ENCODE measurements at places on chromosomes 5 and 9.
A peak's percentile ranks its signal among the peaks of the same experiment; 100 is the strongest.

DNA sequence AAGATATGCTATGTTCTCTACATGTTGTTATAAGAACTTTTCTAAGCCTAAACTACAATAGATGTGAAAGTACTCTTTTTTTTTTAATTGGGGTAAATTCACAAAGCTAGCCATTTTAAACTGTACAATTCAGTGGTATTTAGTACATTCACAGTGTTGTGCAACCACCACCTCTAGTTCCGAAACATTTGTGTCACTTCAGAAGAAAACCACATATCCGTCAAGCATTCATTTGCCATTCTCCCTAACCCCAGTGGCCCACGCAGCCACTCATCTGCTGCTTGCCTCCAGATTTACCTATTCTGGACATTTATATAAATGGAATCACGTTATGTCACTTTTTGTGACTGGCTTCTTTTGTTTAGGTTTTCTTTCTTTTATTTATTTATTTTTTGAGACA, 43.1 kb downstream of the SPTAN1 start:
- DNase-seq, result no peak

- no peak for DNase-seq
Observed at GRCh38 chr9:129440435-129441186, 180.3 kb downstream of the C9orf50 start.

- DNase-seq, result peak; percentile 32
Observed at GRCh38 chr5:59358005-59358861, 535.3 kb downstream of the PDE4D start.

GRCh38 chr5:77621440-77621839, 17.1 kb downstream of the OTP start:
- no peak for DNase-seq

DNA sequence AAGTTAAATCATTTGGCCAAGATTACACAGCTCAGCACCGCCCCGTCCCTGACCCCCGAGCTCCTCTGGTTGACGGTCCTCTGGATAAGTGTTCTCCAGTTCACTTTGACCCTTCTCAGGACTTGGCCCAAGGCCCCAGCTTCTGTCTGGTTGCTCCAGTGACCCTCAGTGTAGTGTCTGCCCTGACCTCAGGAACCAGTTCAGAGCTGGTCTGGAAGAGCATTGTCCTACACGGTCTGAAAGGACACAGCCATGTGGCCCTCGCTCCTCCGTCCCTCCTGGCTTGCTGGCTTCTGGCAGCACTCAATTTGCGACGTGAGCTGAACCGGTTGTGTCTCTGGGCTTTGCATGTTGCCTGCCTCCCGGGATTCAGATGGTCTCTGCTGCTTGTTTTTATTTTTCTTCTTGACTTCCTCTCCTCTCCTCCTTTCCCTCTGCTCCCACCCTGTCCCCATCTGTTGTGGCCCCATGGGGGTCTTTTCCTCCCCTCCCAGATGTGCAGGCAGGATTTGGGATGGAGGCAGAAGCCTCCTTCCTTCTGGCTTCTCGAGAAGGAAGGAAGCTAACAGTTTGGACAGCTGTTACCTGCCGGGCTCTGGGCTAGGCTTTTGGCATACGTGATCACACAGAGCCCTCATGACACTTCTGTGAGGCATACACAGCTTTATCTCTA, 72.0 kb downstream of the PPARGC1B start:
- no peak for DNase-seq

DNA sequence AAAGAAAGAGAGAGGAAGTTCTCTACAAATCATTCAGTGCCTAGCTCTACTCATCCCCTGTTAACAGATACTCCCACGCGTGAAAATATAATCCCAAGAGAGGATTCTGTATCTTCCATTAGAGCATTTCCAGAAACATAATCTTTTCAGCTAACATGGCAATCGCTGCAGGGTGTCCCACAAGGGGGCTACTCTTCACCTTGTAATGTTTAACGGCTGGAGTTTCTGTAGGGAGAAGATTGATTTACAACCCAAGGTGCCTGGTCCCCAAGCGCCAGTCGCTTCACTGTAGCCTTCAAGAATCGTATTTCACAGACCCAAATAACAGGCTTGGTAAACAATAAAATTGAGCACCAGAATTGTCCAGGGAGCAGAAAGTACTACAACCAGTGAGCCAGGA, 318.7 kb downstream of the TLE1 start:
- no peak for DNase-seq

GRCh38 chr5:51961154-51961562, 577.9 kb downstream of the ISL1 start:
- DNase-seq, result no peak

DNA sequence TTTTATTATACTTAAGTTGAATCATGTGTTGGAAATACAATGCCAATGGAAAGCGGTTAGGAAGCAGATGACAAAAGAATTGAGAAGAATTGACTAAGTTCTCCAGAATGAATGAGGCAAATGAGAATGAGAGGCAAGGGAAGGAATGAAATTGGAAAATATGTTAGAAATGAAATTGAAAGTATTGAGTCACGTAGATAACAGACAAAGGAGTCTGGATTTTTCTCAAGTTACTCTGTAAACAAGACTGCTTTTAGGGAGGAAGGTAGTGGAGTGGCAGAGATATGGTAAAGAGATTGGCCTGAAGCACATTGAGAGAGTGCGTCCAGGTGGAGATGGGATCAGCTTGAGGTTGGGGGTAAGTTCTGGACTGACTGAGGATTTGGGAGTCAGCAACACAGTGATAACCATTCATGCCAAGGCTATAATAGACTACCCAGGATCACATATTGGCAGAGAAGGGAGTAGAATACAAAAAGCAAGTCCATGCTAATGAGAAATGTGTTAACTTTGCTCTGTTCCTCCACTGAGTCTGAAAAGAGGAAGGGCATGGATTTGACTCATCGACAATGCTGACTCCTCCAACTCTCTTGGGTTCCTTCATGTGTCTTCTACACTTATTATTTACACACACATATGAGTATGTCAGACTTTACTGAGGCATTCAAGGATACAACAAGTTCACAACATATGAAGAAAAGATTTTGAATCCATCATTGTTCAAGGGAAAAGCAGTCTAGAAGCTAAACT, 814.2 kb upstream of the ZNF608 start:
- DNase-seq, result no peak

GRCh38 chr9:35827486-35827885, 1.0 kb downstream of the FAM221B start:
- DNase-seq, result no peak

DNA sequence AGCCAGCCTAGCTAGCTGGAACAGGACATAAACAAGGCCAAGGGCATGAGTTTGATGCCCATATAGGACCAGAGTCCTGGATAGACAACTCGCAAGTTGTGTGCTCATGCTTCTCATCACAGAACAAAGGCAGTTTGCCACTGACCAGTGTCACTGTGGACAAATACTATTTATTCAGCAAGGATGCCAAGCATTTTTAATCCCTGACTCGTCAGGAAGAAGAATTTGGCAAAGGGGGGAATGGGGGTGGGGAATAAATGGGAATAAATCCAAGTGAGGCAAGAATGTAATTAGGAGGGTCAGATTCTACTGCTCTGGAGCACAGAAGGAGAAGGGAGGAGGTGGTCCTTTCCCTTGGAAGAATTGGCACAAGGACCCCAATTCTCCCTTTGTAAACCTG, 46.8 kb upstream of the ANKRD55 start:
- no peak for DNase-seq

- DNase-seq, result peak; percentile 24
Observed at GRCh38 chr9:6525326-6526045, 112.5 kb downstream of the UHRF2 start.

DNA sequence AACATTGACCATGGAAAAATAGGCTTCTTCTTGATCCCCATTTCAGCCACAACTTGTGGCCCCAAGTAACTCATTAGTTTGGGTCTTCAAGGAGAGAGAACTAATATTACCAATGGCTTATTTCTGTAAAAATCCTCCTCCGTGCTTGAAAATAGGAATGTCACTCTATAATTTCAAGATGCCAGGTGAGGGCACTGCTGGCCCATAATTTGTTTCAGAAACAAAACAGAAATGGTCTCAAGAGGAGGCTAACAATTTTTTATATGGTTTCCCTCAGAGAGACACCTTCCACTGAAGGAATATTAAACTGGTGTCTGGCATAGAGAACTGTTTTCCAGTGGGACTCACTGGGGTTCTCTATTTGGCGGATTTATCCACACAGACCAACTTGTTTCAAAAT, 437.0 kb upstream of the TRPC7 start:
- DNase-seq, result no peak

- peak; percentile 15 for DNase-seq
Observed at GRCh38 chr9:125074976-125075375, 68.4 kb downstream of the SCAI start.

GRCh38 chr9:92954886-92955285, 7.6 kb downstream of the FGD3 start:
- no peak for DNase-seq

DNA sequence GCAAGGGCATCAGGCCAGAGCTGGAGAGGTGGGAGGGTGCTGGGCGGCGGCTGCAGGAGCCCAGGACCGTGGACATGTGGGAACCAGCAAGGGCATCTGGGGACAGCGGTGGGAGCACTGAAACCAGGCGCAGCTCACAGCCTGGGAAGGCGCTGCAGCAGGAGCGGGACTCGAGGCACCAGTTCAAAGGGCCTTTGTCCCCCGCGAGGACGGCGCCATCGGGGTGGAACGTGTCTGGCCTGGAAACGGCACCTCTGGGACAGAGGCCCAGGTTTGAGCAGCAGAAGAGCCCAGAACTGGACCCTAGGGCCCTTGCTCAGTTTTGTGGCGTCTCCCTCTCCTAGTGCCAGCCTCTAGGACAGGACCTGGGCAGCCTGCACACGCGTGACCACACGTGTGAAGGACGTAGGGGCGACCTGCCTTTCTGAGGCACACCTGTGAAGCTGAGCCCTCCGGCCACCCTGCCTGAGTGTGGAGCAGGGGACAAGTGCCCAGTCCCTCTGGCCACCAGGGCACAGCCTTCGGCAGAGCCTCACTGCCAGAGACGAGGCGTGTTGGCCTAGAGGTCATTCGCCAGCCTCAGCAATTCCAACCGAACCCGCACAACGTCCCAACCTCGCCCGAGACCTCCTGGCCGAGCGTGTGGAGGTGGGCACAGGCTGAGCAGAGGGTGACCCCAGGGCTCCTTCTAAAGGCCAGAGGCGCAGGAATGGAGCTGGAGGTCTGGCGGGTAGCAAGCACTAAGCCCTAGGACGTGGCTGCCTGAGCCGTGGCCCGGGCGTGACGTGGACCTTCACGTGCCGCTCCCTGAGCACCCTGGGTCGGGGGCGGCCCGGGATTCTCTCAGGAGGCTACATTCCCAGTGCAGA, 2.2 kb upstream of the TMEM210 start:
- no peak for DNase-seq

- no peak for DNase-seq
Observed at GRCh38 chr5:36450229-36451014, 148.7 kb upstream of the RANBP3L start.

- peak; percentile 18 for DNase-seq
Observed at GRCh38 chr9:117343427-117343826, 71.4 kb downstream of the ASTN2 start.

DNA sequence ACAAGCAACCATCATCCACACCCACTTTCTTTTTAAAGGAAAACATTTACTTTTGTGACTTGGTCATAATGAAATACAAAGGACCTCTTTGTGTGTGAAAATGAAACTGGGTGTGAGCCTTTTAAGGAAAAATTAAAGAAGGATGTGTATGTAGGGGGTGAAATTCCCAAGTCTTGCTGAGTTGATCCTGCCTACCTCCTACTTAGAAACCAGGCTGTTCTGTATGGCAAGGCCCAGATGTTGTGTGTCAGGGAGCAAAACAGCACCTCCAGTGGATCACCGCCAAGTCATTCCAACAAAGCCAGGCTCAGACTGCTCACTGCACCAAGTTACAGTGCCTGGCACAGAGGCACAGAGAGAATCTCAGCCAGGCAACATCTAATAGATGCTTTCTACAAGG, 198.5 kb upstream of the FBN2 start:
- no peak for DNase-seq

DNA sequence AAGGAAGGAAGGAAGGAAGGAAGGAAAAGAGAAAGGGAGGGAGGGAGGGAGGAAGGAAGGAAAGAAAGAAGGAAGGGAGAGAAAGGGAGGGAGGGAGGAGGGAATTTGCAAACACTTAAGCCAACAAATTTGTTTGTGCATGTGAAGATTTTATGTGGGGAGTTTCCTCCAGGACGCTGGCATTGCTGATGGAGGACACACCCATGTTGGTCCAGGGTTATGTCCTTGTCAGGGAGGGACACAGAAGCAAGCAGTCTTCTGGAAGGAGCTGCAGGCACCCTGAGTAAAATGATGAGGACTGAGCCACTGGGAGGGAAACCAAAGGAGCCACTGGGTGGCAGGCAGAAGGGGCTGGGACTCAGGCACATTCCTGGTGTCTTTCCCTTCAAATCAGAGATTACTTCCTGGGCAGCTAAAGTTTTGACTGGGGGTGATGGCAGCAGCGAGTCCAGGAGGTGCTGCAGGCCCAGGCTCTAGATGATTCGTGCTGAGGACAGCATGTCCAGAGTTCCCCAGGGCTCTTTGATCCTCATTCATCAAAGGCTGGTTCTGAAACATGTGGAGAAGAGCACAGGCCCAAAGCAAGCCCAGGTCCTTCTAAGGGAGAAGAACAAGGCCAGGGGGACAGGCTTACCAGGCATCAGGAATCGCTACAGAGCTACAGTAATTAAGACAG, 109.2 kb downstream of the PAX5 start:
- no peak for DNase-seq

- DNase-seq, result no peak
Observed at GRCh38 chr9:90600029-90600428, 42.6 kb downstream of the DIRAS2 start.

DNA sequence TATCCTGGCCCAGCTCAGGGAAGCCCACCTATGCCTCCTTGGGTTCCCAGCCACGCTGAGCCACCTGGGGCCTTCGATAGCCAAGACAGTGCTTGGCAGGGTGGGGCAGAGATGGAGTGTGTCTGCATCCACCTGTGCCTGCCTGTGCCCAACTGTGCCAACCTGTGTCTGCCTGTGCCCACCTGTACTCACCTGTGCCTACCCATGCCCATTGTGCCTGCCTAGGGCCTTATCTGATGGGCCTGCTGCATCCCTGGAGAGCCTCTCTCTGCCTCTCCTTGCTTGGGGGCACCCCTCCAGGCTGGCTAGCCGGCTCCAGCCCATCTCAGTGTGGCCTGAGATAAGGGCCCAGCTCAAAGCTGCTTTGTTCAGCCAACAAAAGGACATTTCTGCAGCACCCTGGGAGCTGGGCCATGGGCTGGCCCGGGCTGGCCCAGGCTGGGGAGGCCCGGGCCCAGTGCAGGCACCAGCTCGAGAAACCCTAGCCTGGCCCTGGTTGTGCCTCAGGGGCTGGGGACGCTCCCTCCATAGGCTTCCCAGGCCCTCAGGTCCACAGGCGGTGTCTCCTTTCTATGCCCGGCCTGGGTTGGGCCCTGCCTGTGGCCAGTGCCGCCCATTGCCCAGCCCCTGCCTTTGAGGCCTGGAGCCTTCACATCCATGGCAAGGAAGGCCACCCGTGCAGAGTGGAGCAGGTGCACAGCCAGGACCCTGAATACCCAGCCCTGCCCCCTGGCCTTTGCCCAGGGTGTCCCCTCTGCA, 37.3 kb upstream of the NOTCH1 start:
- DNase-seq, result no peak

GRCh38 chr9:14221119-14221518, 92.8 kb downstream of the NFIB start:
- no peak for DNase-seq

GRCh38 chr9:80954521-80954920, 734.8 kb downstream of the TLE1 start:
- DNase-seq, result no peak

- no peak for DNase-seq
Observed at GRCh38 chr5:108093186-108093585, 288.7 kb downstream of the FBXL17 start.

- peak; percentile 51 for DNase-seq
Observed at GRCh38 chr9:91746904-91747303, 203.1 kb downstream of the ROR2 start.

- no peak for DNase-seq
Observed at GRCh38 chr5:145226726-145227125, 608.4 kb downstream of the PRELID2 start.

Data from non-pigmented ciliary epithelial cell (primary cell).